Lung (tissue), 17 donors: ENCODE measurements at places on chromosomes 12 and 14.

- DNase-seq, result no peak
These were observed 5.6 kb downstream of the CD9 start for GRCh38 chr12:6205761-6206160.

- DNase-seq, result no peak
These were observed 55.0 kb downstream of the RNF34 start for GRCh38 chr12:121454921-121455320.

DNA sequence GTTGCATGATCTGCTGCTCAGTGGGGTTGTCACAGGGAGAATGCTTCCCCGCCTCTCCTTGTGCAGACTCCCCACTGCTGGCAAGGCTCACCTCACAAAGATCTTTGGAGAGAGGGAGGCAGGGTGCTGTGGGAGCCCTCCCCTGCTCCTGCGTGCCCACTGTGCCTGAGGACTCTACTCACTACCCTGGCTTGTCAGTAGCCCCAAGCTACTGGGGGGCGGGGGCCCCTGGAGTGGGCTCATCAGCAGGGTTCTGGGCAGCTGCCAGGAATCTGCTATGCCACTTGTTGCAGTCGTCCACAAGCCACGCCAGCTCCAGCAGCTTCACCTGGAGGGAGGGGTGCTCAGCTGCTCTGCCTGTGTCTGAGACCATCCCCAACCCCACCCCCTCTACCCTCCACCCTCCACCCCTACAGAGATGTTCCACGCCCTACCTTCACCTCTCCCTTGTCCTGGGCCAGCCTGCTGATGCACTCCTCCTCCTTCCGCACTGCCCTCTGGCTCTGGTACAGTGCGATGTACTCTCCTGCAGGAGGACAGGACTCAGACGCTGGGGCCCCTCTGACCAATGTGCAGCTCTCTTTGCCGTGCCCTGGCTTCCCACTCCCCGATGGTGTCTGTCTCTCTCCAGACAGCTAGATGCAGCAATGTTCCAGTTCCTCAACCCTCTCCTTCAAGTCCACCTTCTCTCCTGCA, 14.2 kb upstream of the BLTP3B start:
- no peak for DNase-seq

GRCh38 chr12:31005256-31005943, 68.3 kb upstream of the DDX11 start:
- DNase-seq, result no peak

DNA sequence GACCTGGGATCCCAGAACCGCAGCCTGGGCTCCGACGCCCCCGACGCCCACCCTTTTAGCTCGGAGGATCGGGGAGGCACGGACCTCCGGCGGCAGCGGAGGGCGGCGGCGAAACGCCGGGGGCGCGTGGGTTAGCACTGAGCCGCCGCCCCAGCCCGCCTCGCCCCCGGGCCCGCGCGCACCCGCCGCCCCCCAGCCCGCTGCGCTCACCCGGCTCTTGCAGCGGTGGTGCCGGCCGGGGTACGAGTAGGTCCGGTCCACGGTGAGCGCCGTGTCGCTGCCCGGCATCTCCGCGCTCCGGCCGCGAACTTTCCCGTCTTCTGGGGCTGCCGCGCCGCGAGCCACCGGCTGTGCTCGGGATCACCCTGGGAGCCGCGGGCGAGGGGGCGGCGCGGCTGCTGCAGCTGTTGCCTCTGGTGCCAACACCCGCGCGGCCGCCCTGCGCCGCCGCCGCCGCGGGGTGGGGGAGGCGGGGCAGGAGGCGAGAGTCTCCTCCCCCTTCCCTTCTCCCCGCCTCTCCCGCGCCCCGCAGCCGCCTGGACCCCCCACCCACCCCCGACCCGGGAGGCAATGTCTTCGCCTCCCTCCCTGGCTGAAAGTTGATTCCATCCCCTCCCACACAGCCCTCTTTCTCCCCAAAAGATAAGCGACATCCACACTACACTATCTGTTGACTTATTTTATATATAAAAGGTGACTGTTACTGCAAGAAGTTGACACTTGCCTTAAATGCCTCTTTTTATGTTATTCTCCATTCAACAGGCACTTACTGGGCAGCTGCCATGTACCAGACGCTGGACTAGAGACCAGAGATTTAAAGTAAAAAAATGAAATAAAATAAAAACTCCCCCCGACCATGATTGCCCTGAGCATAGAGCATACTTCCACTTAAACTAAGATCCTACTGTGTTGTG, at the start of gene TMCC3:
Gene TMCC3, minus strand, starts transcription at position 415 of the 914 bp plus-strand sequence. Its CDS starts 127 bp downstream, at position 288.
- DNase-seq, result peak; percentile 71

- DNase-seq, result no peak
These were observed 68.2 kb upstream of the EVL start for GRCh38 chr14:99996951-99997571.

- peak; percentile 50 for DNase-seq
These were observed 1.3 kb downstream of the PLEKHG3 start for GRCh38 chr14:64705381-64706118.

- no peak for DNase-seq
These were observed 1104.7 kb upstream of the TMEM132C start for GRCh38 chr12:127162307-127162706.

DNA sequence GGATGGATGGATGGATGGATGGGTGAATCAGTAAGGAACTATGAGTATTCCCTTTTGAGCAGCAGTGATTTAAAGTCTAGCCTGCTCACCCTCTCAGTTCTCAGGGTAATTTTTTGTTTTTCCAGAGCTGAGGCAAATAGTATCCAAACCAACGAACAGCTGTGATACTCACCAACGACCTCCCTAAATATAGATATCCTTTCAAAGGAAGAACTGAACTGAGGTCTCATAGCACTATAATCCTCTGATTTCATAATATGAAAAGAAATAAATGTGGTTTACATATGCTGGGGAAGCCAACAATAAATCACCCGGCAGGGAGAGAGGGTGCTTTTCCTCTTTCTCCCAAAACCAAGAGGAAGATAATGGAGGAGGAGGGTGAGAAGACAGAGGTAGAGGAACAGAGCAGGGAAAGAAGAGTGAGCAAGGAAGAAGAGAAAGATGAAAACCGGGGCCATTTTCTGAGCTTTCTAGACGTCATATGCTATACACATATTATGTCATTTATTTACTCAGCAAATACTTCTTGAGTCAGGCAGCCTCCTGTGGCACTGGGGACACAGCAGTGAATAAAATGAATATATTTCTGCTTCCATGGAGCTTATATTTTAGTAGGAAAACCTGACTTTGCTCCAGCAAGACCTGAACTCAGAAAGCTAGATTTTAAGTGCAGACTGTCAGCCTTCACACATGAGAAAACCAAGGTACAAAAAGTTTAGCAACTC, 710.7 kb upstream of the TBX3 start:
- DNase-seq, result peak; percentile 32

DNA sequence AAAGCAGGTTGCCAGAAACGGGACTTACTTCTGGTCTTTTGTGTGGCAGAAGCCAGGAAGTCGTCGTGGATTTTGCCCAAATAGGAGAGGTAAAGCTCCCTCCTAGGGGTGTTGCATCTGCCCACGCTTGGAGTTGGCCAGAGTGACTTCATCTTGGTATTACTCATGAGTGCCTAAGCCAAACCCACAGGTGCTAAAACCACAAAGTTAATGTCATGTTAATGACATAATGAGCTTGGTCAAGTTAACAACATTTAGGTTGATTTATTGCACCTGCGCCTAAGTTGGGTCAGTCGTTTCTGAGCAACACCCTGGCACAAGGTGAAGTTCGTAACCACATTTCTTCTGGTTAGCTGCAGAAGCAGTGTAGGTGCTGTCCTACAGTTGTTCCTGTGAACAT, 225.2 kb downstream of the FUT8 start:
- DNase-seq, result no peak

DNA sequence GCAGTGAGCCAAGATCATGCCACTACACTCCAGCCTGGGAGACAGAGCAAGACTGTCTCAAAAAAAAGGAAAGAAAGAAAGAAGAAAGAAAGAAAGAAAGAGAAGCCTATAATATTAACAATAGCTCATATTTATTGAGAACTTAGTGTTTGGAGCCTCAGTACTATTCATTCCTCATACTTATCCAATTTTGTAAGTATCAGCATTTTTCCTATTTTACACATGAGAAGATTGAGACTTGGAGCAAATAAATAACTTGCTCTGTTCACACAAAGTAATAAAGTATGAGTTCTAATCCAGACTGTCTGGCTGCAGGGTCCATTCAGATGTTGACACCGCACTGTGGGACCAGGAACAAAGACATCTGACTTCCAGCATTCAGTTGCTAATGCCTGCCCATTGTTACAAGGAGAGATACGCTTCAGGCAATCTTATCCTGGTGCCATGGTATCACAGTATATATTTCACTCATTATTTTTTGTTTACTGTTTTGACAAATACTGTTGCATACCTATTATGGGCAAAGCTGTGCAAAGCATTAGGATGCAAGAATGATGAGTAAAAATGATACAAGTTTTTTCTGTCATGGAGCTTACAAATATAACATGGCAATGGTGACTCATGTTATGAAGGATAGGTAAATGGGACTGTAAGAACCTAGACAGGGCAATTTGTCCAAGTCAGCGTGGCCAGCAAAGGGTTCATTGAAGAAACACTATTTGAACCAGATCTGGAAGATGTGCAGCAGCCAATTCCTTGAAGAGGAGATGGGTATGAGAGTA, 21.4 kb upstream of the TMTC2 start:
- DNase-seq, result no peak

DNA sequence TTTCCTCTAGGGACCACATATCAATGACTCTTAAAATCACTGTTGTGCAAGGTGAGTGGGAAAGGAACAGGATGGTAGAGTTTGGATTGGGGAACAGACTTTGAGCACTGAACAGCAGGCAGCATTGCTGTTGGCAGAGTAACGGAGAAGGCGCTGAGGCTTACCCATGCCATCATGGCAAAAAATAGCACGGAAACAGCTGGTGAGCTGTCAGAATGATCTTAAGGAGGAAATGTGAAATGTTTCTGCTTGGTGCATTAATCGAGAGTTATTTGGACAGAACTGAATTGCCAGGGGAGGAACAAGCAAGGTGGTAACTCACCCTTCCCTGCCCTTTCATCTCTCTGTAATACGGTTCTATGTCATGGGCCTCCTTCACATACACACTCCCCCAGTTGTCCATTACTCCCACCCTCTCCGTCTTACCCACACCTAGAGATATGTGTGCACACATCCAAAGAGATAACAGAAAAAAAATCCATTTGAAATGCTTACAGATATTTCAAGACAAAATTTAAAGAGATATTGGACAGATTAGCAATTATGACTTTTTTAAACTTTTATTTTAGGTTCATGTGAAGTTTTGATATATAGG, 572.5 kb downstream of the DIO2 start:
- DNase-seq, result no peak

- DNase-seq, result no peak
These were observed 794.1 kb downstream of the BCL11B start for GRCh38 chr14:98477935-98478334.

DNA sequence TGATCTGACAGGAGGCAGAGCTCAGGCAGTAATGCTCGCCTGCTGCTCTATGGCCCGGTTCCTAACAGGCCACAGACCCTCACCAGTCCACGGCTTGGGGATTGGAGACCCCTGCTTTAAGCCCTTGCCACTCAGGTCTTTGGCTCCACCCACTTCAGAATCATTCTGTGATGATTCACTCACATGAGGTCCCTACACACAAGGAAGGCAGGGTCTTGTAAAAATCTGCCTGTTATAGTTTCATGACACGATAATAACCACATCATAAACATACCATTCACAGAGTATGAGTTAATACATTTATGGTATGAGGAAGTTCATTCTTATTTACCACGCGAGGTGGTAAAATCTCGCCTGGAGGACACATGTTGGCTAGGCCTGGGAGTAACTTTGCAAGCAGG, 29.0 kb upstream of the MAX start:
- DNase-seq, result no peak

DNA sequence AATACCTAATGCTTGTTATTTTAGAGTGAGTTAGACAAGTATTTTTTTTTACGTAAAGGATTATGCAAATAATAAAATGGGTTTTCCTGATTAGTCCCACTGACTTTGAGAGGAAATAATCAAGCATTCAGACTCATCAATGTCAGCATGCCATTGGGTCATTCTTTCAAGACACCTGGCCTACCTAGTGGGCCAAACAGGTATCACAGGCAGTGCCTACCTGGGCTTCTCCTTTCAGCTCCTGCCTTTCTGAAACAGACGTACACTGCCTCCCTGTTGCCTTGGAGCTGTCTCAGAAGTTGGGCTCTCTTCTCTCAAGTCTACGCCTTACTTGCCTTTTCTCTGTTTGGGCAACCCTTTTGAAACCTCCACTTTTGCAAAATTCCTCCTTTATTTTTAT, 545.6 kb downstream of the SNAPC1 start:
- no peak for DNase-seq

DNA sequence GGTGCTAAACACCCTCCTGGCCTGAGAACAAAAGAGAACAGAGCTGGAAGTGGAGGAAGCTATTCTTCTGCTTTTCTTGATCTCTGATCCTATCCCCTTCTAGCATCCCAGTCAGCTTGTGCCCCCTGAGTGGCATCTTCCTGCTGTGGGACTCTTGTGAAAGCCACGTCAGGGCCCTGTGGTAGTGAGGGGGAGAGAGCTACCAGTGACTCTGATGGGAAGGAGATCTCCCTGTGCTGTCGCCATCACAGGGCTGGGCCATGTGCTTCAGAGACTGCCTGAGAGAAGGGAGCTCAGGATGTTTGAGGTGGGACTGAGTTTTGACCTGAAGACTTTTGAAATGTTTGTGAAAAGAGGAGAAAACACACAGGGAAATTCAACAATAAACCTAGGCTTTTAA, 107.6 kb upstream of the FUT8 start:
- DNase-seq, result no peak

GRCh38 chr14:36874396-36875138, 212.9 kb downstream of the PAX9 start:
- DNase-seq, result no peak

DNA sequence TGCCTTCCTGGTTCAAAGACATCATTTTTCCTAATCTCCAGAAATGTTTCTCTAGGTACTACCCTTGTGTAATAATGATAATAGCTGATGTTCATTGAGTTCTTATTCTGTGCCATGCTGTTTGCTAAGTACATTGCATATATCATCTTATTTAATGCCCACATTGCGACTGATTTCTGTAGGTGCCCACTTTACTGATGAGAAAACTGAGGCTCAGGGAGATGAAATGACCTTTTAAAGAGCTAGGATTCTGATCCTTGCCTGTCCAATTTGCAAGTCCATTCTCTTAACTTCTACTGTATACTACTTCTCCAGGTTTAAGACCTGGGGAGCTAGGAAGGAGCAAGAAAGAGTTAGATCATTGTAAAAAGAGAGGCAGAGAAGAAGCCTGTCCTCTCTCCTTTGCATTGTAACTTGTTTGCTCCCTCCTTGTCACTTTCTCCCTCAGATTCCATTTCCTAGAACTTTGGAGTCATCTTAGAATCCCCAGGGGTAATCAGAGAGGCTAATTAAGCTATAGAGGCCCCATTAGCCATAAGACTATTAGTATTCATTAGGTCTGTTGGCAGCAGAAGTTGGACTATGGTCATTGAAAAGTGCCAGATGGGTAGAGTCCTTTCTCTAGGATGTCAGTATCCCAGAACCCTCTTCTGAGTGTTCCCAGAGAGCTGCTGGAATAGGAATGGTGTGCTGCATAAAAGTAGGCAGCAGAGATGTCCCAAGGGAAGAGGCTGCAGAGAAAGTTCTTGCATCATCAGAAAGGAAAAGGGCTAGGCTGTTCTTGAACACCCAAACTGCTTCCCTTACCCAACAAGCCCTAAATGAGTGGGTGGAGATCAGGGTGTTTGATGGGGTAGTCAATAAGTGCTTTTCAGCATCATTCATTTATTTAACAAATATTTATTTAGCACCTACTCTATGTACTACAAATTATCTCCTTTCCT, 3.1 kb downstream of the DGKA start:
- no peak for DNase-seq

GRCh38 chr14:87351007-87351406, 642.0 kb downstream of the GALC start:
- DNase-seq, result no peak
